Stimulated activated CD4-positive, alpha-beta T cell treated with anti-CD3 and anti-CD28 coated beads, Interleukin-1b, Interleukin-23, amount 100 ng/mL, for 1 hour (primary cell): ENCODE measurements at places on chromosomes 2 and 18.

DNA sequence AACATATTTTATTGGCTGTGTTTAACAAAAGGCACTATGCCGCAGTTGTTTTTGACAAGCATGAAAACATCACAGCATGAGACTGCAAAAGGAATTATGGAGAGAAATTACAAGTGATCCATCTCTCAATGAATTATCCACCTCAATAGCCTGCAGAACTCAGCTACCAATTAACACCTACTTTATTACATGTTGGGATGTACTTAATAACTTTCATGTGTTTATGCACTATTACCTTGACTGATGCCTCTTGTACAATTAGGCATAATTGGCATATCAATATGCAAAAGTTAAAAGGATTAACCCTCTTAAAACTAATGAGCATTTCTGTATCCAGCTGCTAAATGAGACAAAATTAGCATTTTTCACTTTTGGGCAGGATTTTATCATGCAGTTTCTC lies 27.8 kb downstream of the ARHGAP15 start:
- DNase-seq: no peak

- no peak for DNase-seq
Measured at GRCh38 chr2:34849827-34850226, 1250.7 kb upstream of the FAM98A start.

- no peak for DNase-seq
Measured at GRCh38 chr18:23341383-23341782, 111.7 kb upstream of the RIOK3 start.

- no peak for DNase-seq
Measured at GRCh38 chr2:175884697-175885393, 117.2 kb downstream of the LNPK start.

DNA sequence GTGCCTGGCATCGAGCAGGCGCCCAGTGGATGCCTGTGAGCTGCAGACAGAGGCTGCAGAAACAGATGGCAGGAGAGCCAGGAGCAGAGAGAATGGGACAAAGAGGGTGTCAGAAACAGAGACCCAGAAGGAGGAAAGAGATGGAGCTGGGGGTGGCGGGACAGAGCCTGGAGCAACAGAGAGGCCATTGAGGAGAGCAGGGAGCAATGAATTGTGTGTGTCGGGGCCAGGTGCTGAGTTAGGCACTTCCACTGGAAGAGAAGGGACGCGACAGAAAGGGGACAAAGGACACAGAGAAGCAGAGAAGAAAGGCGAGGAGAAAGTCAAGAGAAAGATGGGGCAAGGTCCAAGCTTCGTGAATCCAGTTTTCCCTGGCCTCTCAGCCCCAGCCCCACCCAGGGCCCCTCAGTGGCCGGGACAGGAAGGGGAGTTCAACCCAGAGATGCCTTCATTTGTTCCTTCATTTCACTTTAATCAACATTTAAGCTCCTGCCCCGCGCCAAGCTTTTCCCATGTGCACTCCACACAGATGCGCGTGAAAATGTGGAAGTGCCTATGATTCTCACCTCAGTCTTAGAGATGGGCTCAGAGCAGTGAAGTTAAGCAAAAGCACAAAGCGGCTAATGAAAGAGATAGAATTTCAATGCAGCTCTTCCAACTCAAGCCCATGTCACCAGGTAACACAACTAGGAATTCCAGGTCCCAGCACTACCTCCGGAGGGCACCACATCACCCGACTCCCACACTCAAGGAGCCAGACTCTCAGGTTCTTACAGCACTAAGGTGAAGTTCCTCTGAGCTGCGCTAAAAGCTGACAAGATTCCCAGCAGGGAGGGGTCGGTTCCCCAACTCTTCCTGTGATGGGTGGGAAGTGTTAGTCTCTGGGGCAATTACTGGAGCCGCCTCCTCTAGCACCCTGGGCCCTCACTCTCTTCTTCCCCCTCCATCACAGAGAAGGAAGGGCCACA lies 55.1 kb downstream of the TNS1 start:
- no peak for DNase-seq
